K562 (cell line): ENCODE measurements at places on chromosomes 2 and 18. TPM values are rescaled to one million over a fixed set of nuclear protein-coding genes. Genes with fewer than 3 reads are reported as not detected.

Gene SERPINB2
- total RNA-seq, result not detected in 2 replicates

DNA sequence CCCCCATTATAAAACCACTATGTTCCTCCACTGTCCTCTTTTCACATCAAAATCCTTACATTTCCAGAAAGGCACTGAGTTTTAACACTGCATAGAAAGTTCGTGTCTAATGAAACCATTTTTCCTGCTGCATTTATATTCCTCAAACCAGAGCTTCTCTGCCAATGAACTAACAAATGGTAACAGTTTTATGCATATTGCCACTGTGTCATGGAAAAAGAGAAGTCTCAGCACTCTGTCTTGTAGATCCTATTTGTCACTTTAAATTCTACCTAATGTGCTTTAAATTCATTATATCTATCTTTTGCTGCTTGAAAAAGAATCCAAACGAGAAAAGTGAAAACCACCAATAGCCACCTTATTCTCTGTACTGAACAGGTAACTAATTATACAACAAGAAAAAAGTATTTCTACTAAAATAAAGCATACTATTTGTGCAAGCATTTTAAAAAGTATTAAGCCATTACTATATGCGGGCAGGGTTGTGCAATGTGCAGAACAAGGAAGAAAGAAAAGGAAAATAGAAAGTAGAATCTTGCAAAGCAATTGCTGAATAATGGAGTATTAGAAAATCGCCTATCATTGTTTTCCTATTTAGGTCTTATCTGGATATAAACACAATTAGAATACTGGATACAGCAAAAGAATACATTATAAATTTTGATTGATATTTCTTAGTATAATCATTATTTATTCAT lies 328.9 kb downstream of the ZEB2 start:
- H3K27ac ChIP-seq, result no peak overlapping the region
- no peaks in the 10 kb centered on the region for H3K4me1 ChIP-seq
- no peak for DNase-seq
- no peaks in the 10 kb centered on the region for H3K36me3 ChIP-seq
- no peaks in the 10 kb centered on the region for H3K27me3 ChIP-seq
- no peak overlapping the region for H3K4me3 ChIP-seq

GRCh38 chr2:224875153-224875552 lies 159.0 kb upstream of the CCDC195 start:
- no peaks in the 10 kb centered on the region for H3K4me1 ChIP-seq
- no peaks in the 10 kb centered on the region for H3K27me3 ChIP-seq
- no peak overlapping the region for H3K27ac ChIP-seq
- DNase-seq, result no peak
- H3K36me3 ChIP-seq, result no peaks in the 10 kb centered on the region

- no peaks in the 10 kb centered on the region for H3K36me3 ChIP-seq
- no peak overlapping the region for H3K4me3 ChIP-seq
- H3K27ac ChIP-seq, result no peak overlapping the region
- peaks cover 10% of the 10 kb centered on the region; the same call in 1 of the 2 replicates for H3K27me3 ChIP-seq
- DNase-seq, result no peak
Observed at GRCh38 chr2:173652767-173653431, 298.2 kb downstream of the CDCA7 start.

Gene GALNT1
- total RNA-seq, result 49.6 and 53.0 TPM in 2 replicates

Gene TGFBRAP1
- 18.0 and 19.6 TPM in 2 replicates for total RNA-seq

Gene TTR
- 0.53 and 0.92 TPM in 2 replicates for total RNA-seq

DNA sequence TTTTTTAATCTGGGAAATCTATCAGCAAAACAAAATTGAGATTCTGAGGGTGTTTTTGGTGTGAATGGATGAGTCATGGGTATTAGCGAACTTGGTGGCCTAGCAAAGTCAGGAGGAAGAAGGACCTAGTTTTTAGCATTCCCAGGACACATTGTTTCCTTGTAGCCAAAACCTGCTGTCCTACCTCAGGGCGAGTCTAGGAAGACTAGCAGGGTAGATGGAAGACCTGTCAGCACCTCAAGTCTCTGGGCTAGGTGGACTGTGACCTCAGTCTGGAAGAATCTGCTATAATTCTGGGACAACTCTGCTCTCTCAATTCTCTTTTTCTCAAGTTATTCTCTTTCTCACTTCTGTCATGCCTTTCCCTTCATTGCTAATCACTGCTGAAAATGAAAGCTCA lies 1399.3 kb upstream of the LRRTM1 start:
- H3K4me3 ChIP-seq, result no peak overlapping the region
- H3K4me1 ChIP-seq, result no peaks in the 10 kb centered on the region
- DNase-seq, result no peak
- no peak overlapping the region for H3K27ac ChIP-seq

Gene TMEM37
- 0.44 and 0.49 TPM in 2 replicates for total RNA-seq
